ENCODE measurements at places on chromosomes 7 and 10.

GRCh38 chr10:7572391-7572790 lies 94.4 kb downstream of the ITIH5 start:
- DNase-seq, result no peak

- no peak for DNase-seq
Observed at GRCh38 chr10:91034042-91034441, 113.2 kb upstream of the ANKRD1 start.

DNA sequence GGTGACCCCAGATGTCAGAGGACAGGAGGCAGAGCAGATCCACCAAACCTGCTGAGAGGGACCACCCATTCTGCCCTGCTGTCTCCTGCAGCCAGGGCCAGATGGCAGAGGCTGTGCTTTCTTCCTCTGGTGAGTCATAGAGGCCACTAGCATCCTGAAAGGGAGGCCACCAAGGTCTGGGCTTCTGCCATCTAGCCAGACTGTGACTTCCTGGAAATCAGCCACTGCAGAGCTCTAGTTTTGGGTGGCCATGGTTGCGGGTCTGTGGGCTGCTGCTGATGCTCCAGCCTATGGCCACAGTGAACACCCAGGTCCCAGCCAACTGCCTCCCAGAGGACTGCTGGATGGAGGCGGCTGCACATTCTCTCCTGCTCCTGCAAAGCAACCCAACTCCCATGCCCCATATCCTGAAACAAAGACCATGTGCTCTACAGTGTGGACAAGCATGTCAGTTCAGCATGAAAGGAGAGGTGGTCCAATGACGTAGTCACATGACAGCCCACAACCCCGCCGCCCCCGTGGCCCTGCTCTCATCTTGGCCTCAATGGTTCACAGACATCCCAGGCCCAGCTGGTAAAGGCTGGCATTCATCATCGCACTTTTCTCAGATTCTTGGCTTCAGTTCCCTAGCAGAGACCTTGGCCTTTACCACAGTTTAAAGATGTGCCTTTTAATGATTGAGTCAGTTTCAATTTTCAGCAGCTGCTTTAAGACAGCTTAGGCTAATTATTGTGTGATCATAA lies 73.9 kb upstream of the CXCL12 start:
- DNase-seq, result no peak

DNA sequence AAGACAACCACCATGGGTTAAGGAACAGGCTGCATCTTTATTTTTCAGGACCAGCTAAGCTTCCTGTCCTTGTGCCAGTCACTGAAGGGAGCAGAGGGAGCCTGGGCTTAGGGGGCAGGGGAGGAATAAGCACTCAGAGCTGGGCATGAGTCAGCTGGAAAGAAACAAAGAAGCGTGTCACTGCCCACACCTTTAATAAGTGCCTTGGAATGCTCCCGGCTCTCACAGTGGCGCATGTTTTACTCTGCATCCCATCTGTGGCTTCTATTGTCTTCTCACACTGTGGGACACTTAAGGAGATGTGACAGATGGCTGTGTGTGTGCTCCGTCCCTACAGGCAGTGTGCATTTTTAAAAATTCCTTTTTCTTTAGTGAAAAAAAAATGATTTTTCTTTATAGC lies 71.7 kb downstream of the MTURN start:
- peak; percentile 72 for DNase-seq

GRCh38 chr10:117134056-117134305 lies 4.1 kb downstream of the VAX1 start:
- no peak for DNase-seq

DNA sequence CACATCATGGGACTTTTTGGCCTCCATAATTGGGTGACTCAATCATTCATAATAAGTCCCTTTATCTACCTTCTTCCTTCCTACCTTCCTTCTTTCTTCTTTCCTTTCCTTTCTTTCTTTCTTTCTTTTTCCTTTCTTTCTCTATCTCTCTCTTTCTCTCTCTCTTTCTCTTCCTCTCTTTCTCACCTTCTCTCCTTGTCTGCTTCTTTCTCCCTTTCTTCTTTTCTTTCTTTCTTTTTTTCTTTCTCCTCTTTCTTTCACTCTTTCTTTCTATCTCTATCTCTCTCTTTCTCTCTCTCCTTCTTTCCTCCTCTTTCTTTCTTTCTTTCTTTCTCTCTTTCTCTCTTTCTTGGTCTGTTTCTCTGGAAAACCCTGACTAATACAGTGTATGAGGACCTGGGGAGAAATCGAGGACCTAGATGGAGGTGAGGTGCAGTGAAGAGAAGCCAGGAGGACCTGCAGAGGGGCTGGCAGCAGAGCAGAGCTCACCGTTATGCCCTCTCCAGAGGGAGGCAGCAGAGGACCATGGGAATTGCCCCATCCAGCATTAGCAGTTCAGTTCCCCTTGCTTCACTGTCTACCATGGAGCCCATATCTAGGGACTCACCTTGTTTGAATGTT lies 52.7 kb upstream of the BTRC start:
- DNase-seq, result peak; percentile 54

DNA sequence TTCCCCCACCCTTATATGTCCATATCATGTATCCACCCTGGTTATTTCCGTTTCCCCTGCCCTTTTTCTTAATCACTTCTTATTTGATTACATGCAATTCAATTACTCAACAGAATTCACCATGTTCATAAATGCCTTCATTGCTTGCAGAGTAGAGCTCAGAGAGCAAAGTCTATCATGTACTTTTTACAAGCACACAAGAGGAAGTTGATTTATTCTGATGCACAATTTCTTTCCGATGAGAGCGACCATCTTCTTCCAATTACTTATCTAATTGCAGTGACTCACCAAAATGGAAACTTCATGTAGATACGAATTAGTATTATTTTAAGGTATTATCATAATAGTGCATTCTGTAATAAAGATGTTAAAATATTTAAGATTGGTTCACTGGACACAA lies 430.5 kb upstream of the KLF6 start:
- no peak for DNase-seq

All from COLO829 (cell line).